Activated effector memory CD4-positive, alpha-beta T cell treated with Interleukin-2 at 50 U/mL for 16 hours (primary cell): ENCODE measurements at places on chromosomes 13 and 19.

DNA sequence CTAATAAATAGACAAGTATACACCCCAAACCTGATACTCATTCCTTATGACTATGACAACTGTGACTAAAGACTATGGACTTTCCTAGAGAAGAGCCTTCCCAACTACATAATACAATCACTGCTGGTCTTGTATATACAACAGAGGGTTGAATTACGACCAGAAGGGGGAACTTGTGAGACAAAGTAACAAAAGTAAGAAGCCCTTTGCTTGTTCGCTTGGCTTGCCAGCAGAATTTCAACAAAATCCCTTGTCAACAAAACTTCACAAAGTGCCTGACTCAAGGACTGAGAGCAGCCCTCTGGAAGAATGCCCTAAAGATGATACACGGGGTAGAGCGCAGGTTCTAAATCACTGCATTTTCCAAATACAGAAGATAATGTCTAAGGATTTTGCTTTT, 99.4 kb downstream of the WASF3 start:
- no peak for DNase-seq

- DNase-seq: no peak
Measured at GRCh38 chr13:29339386-29340272, 255.9 kb downstream of the SLC7A1 start.

DNA sequence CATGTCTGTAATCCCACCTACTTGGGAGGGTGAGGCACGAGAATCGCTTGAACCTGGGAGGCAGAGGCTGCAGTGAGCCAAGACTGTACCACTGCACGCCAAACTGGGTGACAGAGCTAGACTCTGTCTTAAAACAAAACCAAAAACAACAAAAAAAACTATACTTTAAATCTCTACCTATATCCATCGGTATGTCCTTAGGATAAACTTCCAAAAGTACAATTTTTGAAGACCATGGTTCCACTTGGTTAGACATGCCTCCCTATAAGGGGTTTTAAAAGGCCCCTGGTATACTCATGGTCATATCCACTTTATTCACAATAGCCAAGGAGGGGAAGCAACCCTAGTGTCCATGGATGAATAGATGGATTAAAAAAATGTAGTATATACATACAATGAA, 39.8 kb downstream of the RUBCNL start:
- no peak for DNase-seq

- DNase-seq: no peak
Measured at GRCh38 chr13:30810261-30810701, 74.9 kb downstream of the ALOX5AP start.

- no peak for DNase-seq
Measured at GRCh38 chr13:90187478-90188350, 1159.8 kb upstream of the MIR17HG start.

- DNase-seq: no peak
Measured at GRCh38 chr13:35164324-35164932, 222.4 kb downstream of the NBEA start.

- DNase-seq: no peak
Measured at GRCh38 chr13:94776956-94777355, 64.6 kb upstream of the SOX21 start.

DNA sequence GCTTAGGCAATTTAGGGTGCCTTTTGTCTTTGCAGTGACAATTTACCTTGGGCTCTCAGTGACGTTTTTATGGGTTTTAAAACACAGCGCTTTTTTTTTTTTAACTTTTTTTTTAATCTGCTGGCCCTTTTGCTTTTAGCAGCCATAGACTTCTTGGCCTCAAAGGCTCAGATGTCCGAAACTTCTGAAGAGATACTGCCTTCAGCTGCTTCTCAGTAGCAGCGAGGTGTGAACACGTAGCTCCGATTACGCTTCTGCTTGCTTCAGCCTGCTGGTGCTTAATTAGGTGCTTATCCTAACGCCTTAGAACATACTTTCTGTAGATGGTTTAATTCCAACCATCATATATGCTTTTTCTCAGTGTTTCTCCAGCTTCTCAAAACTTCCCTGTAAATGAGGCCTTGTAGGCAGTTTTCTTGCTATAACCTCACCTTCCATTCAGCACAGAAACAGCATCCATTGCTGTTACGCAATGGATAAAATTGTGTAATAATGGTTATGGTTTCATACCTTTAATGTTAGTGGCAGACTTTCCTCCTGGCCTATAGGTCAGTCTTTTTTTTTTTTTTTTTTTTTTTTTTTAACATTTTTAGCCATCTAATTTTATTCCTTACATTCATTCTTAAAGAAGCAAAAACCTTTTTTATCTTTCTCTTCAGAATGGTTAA, 723.9 kb downstream of the GPC5 start:
- DNase-seq: no peak
